ENCODE measurements at places on chromosomes 2 and 18.

GRCh38 chr2:200703127-200703925 lies 108.4 kb upstream of the BZW1 start:
- DNase-seq = peak; percentile 21

GRCh38 chr18:2070631-2071030 lies 500.7 kb downstream of the METTL4 start:
- no peak for DNase-seq

GRCh38 chr2:68231061-68231372 lies 21.3 kb downstream of the PPP3R1 start:
- no peak for DNase-seq

DNA sequence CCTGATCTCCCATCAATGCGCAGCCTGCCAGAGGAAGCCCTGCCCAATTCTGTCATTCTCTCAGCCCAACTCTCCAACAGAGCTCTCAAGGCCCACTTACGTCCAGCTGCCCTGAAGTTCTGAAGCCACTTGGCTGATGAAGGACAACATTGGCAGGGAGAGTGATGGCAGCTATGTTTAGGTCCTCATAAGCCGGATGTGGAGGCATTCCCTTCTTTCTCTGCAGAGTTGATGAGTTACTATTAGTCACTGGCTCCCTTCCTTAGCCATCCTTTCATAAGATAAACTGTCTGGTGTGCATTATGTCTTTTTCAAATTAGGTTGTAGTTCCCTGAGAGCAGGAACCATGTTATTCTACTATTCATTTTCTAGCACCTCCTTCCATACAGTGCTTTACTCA lies 22.5 kb upstream of the TACR1 start:
- no peak for DNase-seq

GRCh38 chr2:15947431-15947830 lies 7.1 kb downstream of the MYCN start:
- DNase-seq = no peak

- peak; percentile 33 for DNase-seq
Measured at GRCh38 chr18:23573626-23574431, 12.5 kb downstream of the NPC1 start.

GRCh38 chr2:45928946-45929345 lies 277.5 kb downstream of the PRKCE start:
- no peak for DNase-seq

DNA sequence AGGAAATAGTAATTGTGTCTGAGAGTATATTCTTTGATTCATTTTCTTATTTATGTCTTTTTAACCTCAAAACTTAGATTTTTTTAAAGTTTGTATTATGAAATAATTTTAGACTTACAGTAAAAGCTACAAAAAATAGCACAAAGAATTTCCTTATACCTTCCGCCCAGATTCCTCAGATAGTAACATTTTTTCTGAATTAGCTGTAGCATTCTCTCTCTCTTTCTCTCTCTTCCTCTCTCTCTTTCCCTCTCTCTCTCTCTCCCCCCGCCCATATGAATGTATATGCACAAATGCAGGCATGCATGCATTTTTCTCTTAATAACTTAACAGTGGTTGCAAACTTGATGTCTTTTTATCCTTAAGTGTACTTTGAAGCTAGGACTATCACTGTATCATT lies 361.1 kb upstream of the NRP2 start:
- no peak for DNase-seq

- DNase-seq = no peak
Measured at GRCh38 chr2:169303579-169304305, 58.6 kb downstream of the LRP2 start.

DNA sequence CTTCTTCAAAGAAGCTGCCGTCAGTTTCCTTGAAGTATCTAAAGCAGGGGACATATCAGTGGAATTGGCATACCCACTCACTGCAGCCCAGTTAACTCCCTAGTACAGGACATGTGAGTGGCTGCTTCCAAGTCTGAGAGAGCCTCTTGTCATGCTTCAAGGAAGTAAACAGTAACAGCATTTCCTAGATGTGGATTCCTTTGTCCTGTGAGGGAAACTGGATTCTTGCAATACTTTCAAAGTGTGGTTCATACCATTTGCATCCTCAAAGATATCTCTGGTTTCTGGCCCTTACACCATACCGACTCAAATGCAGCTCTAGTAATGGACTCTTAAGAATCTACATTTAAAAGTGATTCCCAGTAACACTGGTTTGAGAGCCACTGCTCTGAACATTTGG lies 87.2 kb downstream of the ESCO1 start:
- DNase-seq = no peak

- DNase-seq = peak; percentile 81
Measured at GRCh38 chr2:23009545-23010149, 375.3 kb upstream of the KLHL29 start.

DNA sequence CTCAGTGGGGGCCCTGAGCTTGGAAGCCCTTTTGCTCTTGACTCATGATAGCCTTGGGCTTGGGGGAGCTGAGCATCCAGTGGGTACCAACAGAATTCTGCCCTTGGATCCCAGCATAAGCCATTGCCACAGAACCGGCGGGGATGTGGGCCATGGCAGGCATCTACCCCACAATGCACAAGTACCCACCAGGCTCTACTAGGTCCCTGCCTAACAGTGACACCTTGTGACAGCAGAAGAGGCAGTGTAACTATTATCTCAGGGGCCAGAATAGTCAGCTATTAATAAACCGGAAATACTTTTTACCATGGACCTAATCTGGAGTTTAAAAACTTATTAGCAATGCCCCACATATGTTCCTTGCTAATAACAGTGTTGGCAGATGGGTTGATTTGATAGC lies 397.2 kb downstream of the TMEM182 start:
- no peak for DNase-seq

- DNase-seq = no peak
Measured at GRCh38 chr2:53497020-53497419, 270.6 kb upstream of the CHAC2 start.

DNA sequence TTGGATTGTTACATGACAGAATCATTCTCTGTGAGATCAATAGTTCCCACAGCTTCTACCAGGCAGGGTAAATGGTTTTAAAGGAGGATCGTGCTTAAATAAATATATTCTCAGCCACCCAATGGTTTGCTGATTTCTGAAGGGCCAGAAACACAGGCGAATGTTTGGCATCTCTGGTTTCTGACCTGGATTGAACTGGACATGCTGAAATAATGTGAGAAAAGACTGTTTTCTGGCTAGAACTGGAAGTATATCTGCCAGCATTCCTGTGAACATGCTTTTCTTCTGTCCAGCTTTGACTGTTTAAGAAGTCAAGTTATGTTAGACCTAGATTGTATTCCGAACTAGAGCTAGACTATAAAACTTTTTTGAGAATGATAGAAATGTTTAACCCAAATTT lies 77.1 kb upstream of the COL3A1 start:
- DNase-seq = no peak

- DNase-seq = peak; percentile 10
Measured at GRCh38 chr18:63119647-63120046, 199.9 kb downstream of the BCL2 start.

DNA sequence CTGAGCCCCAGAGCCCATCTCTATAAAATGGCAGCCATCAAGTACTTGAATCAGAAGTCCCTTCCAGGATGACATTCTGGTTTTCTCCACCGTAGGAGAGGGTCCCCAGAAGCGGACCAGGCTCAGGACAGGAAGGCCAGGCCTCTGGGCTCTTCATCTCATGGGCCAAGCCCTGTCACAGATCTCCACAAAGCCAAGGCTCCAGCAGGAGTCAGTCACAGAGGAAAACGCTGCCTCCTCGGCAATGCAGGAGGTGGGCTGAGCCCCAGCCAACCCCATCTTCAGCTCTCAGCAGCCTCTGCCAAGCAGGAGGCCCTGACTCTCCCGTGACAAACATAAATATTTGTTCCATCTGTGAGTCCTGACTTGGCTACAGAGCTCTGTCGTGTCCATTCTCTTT lies 39.4 kb upstream of the GPAT2 start:
- DNase-seq = no peak

DNA sequence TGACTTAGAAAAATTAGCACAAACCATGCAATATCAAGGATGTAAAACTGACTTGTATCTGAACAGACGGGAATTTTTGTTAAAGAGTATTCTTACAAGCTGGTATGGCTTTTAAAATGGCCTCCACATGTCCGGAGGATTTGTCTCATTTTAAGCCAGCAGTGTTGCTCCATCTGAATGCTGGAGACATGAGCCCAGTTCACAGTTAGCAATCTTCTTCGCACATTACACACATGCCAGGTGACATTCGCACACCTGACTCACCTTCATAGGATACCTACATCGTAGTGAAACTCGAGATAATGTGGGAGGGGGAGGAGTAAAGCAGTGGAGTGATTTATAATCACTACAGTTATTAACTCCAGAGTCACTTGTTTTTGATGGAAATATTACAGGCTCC lies 231.8 kb upstream of the RBBP8 start:
- DNase-seq = no peak

DNA sequence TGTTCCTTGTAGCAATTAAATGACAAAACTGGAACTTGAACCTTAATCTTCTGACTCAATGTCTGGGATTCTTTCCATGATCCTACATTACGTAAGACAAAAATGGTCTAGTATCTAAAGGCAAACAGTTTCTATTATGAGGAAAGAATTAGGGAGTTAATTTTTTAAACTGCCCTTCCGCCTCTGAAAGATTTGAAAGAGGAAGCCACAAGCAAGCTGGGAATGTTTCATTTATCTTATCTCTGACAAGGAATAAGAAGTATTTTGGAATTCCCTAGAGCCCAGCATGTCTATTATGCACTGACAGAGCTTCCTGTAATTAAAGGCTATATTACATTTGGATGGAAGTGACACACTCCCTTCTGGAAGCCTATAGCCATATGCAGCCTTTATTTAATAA lies 558.8 kb upstream of the CDH2 start:
- peak; percentile 71 for DNase-seq

DNA sequence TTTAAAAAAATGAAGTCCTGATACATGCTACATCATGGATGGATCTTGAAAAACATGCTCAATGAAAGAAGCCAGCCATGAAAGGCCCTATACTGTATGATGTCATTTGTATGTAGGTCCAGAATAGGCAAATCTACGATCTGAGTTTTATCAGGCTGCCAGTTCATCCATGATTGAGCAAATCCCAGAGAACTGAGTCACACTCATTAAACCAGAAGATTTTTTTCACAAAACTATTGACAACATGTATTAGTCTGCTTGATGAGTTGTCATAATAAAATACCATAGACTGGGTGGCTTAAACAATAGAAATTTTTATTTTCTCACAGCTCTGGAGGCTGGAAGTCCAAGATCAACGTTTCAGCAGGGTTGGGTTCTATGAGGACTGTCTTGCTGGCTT lies 130.7 kb downstream of the MREG start:
- DNase-seq = peak; percentile 18

DNA sequence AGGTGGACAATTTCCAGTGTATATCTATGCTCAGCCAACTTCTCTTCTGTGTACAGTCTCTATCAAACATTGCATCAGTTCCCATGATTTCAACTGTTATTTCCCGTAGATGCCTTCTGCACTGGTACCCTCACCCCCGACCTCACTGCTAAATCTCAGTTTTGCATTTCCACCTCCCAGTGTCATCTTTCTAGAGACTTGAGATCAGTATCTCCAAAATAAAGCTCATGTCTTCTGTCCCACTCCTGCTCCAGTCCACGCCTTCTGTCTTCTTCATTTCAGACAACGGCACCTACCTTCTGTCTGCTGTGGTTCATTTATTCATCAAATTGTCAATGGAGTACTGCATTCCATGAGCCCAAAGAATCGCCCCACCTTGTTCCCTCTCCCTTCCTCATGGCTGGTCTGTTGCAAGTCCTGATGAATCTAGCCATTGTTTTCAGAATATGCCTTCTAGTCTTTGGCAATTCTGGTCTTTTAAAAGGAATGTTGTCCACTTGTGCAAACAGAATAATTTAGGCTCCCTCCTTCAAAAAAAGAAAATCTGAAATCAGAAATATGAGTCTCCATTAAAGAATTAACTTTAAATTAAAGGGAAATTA lies 23.3 kb upstream of the NPAS2 start:
- DNase-seq = no peak

- DNase-seq = no peak
Measured at GRCh38 chr2:99989905-99990304, 152.5 kb downstream of the AFF3 start.

DNA sequence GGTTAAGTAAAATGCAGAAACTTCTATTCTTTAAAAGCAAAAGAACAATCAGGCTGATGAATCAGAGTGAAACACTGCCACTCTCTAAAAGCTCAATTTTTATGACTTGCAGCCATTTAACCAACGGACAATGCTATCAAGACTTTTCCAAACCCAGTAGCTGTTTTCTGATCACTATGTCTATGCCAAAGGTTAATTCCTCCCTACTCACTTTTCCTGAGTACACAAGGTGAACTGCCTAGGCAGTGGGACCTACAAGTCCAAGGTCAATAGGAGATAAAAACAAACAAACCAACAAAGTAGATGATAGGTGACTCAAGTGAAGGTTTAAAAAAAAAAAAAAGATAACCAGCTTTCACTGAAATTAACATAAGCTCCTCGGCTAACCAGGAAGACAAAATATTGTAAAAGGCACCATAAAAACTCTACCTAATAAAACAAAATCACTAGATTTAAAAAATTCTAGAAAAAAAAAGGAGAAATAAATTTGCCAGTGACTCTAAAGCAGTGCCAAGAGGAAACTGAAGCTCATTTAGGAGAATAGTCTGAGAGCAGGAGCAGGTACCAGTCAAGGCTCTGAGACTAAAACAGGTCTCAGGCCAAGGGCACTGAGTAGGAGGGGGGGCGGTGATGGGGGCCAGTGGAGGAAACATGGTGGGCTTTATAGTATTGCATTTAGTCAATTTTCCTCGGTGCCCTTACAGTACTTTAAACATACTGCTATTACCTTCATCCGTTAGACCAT lies 134.1 kb upstream of the DLGAP1 start:
- DNase-seq = no peak

GRCh38 chr18:44502221-44502620 lies 178.5 kb upstream of the SETBP1 start:
- DNase-seq = no peak

DNA sequence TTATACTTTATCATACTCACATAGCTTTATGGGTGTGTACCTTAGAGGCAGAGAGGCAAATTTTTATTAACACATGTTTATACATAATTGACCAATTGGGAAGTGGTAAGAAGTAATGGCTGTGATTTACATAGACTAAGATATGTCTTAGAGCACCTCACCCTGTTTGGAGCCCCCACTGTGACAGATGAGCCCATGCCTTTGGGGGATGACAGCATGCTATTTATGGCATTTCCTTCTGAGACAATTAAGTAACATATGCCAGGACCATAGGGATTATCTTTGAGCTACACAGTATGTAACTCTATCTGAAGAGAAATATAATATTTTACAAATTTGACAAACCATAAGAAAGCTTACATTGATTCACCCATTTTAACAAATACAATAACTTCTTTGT lies 1655.3 kb upstream of the ACVR2A start:
- no peak for DNase-seq

GRCh38 chr2:54986264-54986663 lies 64.0 kb downstream of the RTN4 start:
- DNase-seq = no peak

Measured in kidney glomerular epithelial cell (primary cell).